Stimulated activated CD8-positive, alpha-beta memory T cell treated with anti-CD3 and anti-CD28 coated beads, Interleukin-12 subunit alpha, Interleukin-12 subunit beta, amount 100 ng/mL, for 1 hour (primary cell): ENCODE measurements at places on chromosomes 2 and 18.

DNA sequence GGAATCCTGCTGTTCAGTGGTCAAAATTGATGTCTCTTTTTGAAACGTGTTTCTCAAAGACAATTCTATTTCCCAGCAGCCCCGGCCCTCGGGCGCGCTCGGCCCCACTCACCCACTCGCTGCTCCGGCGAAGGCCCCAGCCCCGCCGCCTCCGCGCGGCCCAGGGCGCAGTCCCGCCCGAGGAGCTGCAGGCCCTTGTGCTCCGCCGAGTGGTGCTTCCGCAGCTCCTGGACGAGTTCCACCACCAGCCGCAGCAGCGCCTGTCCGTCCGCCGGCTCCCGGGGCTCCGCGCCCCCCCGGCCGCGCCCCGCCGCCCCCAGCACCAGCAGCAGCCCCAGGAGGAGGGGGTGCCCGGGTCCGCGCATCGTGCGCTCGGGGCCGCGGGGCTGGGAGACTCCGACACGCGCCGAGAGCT, 413 bp downstream of the ALKAL2 start:
- no peak for DNase-seq

DNA sequence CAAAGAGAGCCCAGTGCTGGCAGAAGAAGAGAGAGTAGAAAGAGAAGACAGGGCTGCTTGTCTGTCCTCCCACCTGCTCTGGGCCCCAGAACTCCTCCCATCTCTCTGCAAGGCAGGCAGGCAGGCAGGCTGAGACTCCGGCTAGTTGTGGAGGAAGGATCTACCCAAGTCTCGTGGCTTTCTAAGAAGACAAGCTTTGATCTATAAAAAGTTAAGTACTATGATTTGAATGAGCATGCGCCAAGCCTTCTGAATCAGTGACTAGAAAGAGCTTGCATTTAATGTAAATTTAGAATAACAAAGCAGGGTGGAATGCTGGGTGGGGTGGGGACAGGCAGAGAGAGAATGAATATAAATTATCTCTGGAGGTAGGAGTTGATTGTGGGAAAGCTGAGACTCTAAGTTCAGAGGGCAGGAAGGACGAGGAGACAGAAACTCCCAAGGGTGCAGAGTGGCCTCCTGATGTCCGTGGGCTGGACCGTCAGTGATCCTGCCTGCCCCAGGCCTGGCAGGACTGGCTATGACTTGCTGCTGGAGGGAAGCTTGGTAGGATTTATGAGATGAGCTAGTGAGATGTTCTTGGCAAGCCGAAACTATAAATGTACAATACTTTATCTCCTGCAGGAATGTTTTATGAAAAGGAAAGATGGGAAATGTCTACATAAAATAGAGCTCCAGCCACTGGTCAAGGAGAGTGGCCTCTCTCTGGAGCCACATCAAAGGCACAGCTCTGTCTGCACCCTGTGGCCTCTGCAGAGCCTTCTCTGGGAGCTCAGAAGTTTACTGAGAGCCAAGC, 447.5 kb downstream of the TNS1 start:
- no peak for DNase-seq

DNA sequence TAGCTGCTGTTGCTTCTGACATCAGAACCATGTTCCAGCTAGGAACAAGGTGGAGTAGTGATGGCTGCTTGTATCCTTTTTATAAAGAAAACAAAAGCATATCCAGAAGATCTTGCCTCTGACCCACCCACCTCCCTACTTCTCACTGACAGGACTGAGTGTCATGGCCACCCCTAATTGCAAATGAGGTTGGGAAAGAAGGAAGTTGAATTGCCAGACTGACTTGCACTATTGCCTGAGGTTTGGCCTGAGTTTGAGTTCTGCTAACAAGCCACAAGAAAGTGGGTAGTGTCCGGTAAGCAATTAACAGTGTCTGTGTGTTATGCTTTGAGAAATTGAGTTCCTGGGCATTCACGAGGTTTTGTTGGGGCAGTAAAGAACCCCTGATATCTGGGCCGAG, 22.8 kb downstream of the SGPP2 start:
- no peak for DNase-seq

- no peak for DNase-seq
These were observed 421.5 kb upstream of the MEIS1 start for GRCh38 chr2:66013456-66013855.

GRCh38 chr2:96895746-96896651, 26.1 kb upstream of the SEMA4C start:
- no peak for DNase-seq

- DNase-seq, result no peak
These were observed at the start of gene SAG for GRCh38 chr2:233307565-233307964. SAG (plus strand) TSS chr2:233307816; CDS start chr2:233309190, 1,374 bp downstream.

DNA sequence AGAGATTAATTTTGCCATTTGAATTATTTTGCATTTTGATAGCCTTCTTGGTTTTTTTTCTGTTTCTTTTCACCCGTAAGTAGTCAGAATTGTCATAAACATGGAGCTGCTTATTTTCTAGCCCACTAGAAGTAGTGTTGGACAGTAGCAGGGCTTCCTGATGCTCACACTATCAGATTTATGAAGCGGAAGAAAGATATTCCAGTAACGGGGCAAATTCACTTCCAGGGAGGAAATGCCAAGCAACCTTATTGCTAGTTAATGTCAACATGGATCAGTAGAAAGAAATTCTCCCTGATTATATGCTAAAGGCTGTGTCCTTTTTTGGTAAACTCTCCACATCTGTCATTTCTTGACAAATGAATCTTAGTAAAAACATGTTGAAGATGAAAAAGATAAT, 19.2 kb upstream of the ADAM23 start:
- DNase-seq, result no peak

DNA sequence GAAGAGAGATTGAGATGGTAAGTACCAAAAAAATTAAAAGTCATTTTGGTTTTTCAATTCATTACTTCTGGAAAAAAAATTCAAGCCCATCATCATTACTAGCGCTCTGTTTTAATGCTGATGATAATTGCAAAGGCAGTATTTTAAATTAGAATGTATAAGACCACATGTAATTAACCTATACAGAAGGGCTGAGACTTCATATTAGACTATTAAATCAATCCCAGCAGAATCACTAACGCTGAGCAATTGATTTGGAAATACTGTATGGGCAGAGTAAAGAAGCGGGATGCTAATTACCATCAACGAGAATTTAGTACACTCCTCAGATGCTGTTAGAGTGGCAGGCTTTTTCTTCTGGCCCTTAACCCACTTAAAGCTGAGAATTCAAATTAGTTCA, 165.0 kb downstream of the SLC4A3 start:
- no peak for DNase-seq
